ENCODE measurements at places on chromosomes 1 and 21.
A peak's percentile ranks its signal among the peaks of the same experiment; 100 is the strongest.

DNA sequence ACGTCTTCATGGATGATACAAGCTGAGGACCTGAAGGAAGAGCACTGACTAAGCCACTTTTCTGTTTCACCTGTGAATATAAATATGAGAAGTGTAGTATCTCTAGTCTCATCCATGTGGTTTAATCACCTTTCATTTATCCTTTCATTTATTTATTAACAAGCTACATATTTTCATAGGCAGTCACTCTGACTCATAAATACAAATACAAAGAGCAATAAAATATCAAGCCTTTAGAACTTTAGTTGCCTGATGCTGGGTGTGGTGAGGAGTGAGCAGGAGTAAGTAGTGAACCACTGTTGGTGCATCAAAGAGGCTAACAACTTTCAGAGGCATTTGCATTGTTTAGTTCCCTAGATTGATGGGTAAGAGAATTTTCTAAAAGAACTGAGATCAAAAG is 269.0 kb upstream of the C1orf87 start:
- DNase-seq: no peak

DNA sequence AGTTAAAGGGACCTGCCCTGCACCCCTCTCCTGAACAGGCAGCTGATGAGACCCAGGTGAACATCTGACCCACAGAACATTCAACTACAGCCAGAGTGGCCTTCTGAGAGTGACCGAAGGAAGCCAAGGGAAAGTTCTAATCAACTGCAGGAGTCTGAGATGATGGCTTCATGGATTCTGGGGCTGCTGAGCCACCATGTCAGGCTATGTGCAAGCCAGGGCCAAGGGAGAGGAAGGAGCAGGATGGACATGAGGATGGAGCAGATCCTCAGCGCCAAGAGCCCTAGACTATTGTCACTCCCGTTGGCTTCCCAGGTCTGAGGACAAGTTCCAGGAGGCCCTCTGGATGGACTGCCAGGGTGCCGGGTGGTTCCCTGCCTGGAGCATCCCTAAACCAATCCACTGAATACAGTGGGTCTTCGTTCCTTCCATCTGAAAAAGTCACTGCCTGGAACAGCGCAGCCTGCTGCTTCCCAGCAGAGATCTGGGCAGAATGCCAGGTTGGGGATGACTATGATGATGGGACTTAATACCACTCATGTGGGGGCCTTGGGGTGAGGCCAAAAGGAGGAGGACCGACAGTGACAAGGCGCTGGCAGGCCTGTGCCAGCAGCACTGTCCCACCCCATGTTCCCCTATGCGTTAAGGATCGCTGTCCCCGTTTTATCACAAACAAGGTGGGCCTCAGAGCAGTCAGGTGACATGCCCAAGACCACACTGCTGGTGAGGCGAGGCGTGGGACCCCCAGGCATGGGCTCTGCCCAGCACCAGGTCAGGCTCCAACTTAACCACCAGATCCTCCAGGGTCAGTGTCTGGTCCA is 19.8 kb downstream of the SPOCD1 start:
- no peak for DNase-seq

DNA sequence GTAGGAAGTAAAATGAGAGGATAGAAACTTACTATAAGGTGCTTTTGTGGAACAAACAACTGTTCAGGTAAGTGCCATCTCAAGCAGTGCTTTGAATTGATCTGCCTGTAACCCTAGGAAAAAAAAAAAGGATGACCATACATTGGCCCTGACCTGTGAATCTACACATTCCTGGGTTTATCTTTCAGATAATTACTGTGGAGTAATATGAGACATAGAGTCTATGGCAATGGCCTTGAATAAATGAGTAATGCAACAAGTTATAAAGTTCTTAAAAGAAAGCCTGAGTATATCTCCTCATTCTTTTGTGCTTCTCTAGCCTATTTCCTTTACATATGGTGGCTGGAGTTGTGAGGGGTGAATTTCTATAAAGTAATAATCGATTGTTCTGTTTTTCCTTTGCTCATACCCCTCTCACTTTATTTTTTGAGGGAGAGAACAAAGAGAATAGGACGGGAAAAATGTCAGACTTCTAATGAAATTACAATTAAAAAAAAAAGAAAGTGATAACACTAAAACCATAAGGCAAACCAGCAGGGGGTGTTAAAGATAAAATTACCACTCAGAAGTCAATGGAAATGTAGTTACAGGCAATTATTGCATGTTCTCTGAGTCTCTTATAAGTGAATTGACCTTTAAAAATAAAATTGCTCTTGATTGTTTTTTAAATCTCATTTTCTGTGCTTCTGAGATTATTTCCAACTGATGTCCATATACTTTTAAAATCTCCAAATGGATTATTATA is 12.4 kb upstream of the ATP1A1 start:
- DNase-seq: peak; percentile 8

DNA sequence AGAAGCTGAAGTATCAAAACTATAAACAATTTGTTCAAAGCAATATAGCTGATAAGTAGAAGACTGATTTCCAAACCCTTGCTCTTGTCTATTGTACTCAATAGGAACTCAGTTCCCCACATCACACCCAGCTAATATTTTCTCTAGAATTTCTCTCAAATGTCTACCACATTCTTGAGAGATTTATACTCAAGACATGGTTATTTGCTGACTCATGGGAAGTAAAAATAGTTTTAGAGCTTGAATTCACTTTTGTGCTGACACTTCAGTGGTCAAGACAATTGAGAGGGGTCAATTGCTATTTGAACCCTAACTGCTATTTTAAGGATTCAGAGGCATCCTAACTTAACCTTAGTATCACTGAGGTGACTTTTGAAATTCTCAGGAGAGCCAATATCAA is 99.0 kb downstream of the TNNI3K start:
- DNase-seq: no peak

- no peak for DNase-seq
Measured at GRCh38 chr1:62185677-62186076, 9.0 kb upstream of the L1TD1 start.

- DNase-seq: no peak
Measured at GRCh38 chr1:1540090-1540817, at the start of gene TMEM240. Gene TMEM240, minus strand, starts transcription at chr1:1540624. Its CDS starts 278 bp downstream, at chr1:1540346.

GRCh38 chr1:118918230-118918939 is 69.8 kb downstream of the TBX15 start:
- DNase-seq: peak; percentile 30

DNA sequence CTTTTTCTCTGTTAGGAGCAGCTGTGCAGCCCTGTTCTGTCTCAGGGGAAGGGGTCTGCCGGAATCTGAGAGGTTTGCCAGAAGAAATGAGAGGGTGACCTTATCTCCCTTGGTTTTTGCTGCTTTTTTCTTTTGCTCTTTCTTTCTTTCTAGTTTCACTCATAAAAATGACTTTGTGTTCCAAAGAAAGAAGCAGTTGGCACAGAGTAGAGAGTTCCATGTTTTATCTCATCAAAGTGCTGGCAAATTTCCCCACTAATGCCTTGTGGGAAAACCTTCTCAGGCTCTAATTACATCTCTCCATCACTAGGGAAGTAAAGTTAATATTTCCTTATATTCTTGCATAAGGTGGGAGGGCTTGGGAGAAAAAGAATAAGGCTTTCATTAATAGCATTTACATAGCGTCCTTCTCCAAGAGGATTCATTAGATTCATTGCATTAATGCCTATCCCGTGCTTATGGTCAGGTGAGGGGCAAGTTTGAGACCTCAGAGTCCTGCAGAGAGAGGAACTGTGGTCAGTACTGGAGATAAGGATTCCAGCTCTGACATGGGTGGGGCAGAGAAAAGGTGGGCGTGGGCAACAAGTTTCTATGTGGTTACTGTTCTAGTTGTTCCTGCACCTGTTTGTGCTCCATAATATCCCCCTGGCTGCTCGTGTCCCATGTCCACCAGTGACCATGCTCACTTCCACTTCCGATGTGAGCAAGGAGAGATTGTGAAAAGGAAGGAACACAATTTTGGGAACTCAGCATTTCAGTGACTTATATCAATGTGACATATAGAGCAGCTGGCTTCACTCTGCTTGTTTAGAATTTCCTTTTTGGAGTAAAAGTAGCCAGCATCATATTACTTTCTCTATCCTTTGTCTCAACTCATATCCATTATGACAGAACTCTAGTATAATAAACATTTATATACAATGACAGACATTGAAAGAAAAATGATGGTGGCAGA is 79.5 kb downstream of the DISC1 start:
- no peak for DNase-seq

- DNase-seq: no peak
Measured at GRCh38 chr1:16249596-16250241, 12.7 kb upstream of the CPLANE2 start.

DNA sequence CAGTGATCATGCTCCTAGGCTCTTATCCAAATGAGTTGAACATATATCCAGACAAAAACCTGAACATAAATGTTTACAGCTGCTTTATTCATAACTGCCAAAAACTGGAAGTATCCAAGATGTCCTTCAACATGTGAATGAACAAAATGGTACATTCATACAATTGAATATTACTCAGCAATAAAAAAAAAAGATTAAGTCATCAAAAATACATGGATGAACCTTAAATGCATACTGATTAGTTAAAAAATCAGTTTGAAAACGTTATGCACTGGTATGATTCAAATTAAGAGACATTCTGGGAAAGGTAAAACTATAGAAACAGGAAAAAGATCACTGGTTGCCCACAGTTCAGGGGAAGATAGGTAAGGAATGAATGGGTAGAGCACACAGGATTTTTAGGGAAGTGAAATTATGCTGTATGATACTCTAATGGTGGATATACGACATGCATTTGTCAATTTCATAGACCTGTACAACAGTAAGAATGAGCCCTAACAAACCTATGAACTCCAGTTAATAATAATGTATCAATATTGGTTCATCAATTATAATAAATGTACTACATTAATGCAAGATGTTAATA is 3.1 kb downstream of the LRRC40 start:
- no peak for DNase-seq

GRCh38 chr1:8144323-8144722 is 118.2 kb upstream of the ERRFI1 start:
- DNase-seq: no peak

DNA sequence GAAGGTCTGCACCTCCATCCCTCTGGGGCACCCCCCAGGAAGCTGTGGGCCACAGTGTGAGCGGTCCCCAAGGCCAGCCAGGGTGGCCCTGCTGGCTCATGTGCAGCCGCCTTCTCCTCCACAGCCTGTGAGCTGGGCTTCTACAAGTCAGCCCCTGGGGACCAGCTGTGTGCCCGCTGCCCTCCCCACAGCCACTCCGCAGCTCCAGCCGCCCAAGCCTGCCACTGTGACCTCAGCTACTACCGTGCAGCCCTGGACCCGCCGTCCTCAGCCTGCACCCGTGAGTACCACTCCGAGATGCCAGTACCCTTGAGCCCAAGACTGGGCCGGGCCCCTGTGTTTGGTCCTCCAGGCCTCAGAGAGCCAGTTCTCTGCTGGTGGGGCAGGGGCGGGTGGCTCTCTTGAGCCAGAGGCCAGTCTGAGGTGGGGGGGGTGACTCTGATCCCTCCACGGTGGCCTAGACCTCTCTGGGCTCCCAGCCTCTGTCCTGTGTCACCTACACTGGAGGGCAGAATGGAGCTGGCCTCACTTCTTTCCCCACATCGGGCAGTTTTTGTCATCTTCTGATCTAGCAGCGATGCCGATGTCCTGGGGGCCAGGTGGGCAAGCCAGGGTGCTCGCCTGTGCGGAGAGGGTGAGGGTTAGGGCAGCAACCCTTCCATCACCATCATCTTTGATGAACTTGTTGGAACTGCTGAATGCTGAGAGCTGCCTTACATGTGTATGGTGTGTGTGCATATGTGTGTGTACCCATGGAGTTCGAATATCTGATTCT is 23.3 kb downstream of the EPHA8 start:
- no peak for DNase-seq

- no peak for DNase-seq
Measured at GRCh38 chr1:91693557-91693956, 192.4 kb downstream of the TGFBR3 start.

DNA sequence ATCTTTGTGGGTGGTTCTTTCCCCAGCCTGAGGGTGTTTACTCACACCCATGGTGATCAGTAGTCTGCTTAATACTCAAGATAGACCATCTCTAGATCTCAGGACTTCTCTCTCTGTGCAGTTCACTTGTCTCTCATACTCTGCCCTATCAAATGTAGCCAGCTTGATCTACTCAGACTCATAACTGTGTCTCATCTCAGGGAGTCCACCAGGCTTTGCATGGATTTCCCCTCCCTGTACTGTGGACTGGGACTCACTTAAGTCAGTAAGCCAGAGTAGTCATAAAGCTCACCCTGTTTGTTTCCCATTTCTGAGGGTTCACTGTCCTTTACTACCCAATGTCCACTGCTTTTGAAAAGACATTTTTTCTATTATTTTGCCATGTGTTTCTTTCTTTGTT is 41.8 kb downstream of the LYPLAL1 start:
- no peak for DNase-seq

GRCh38 chr1:52056937-52057231 is 789 bp downstream of the BTF3L4 start:
- no peak for DNase-seq

DNA sequence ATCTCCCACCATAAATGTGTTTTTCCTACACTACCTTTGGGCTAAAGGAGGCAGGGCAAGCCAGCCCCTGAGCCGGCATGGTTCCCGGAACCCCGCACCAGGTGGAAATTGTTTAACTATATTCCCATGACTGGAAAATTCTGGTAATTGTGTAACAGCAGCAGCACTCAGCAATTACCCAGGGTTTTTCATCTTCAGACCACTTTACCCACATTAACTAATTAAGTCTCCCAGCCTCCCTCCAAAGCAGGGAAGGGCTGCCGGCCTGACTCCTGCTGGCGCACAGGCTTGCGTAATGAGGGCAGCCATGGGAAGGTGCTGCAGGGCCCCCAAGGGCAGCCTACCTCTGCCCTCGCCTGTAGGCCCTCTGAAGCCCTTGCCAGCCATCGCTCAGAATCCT is 140.7 kb upstream of the VAMP3 start:
- DNase-seq: no peak

DNA sequence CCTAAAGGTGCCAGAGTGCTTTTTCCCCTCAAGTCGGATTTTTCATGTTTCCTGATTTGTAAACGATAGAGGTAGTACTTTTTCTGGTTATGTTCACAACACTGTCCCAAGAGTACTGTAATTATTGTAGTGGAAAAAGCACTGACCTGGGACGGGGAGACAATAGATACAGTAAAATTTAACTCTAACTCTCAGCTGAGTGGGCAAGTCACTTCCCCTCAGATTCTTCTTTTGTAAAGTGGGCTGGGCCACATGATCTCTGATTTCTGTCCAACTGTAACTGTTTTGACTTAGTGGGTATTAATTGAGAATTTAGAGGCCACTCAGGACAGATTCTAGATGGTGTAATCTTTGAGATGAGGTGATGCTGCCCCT is 19.1 kb downstream of the MARCKSL1 start:
- DNase-seq: no peak

GRCh38 chr1:59333626-59334277 is 36.9 kb downstream of the FGGY start:
- DNase-seq: no peak

DNA sequence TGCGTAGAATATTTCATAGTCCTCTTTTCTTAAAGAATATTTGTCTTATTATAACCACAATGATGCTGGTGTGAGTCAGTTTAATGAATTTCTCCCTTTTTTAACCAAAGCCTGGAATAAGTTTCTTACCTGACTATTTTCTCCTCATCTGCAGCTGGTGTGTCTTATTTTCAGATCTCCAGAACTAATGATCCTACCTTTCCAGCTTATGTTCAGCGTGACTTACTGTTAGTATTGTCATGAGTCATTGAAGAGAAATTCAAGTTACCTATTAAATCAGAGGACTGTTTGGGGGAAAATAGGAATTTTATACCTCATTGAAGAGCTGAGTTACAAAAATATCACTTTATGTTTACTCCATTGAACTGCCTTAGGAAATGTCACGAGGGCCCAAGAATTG is 482.1 kb downstream of the RWDD3 start:
- no peak for DNase-seq

GRCh38 chr1:46757247-46757955 is 38.5 kb upstream of the EFCAB14 start:
- no peak for DNase-seq
